ENCODE measurements at places on chromosomes 2 and 18. TPM values are rescaled to one million over a fixed set of nuclear protein-coding genes. Genes with fewer than 3 reads are reported as not detected.

The PPP1R7 gene
- 87.2 TPM for total RNA-seq

The STARD6 gene
- total RNA-seq, result not detected

- no peaks in the 10 kb centered on the region for H3K27me3 ChIP-seq
- no peak for DNase-seq
- H3K4me1 ChIP-seq, result no peaks in the 10 kb centered on the region
- no peak overlapping the region for H3K27ac ChIP-seq
- H3K4me3 ChIP-seq, result no peak overlapping the region
These were observed 345.9 kb upstream of the HS6ST1 start for GRCh38 chr2:128664499-128664971.

- H3K4me1 ChIP-seq, result no peaks in the 10 kb centered on the region
- peak; percentile 75 for DNase-seq
- H3K27me3 ChIP-seq, result peaks cover 3% of the 10 kb centered on the region
- no peaks in the 10 kb centered on the region for H3K36me3 ChIP-seq
These were observed 60.0 kb upstream of the ALK start for GRCh38 chr2:29981402-29981801.

DNA sequence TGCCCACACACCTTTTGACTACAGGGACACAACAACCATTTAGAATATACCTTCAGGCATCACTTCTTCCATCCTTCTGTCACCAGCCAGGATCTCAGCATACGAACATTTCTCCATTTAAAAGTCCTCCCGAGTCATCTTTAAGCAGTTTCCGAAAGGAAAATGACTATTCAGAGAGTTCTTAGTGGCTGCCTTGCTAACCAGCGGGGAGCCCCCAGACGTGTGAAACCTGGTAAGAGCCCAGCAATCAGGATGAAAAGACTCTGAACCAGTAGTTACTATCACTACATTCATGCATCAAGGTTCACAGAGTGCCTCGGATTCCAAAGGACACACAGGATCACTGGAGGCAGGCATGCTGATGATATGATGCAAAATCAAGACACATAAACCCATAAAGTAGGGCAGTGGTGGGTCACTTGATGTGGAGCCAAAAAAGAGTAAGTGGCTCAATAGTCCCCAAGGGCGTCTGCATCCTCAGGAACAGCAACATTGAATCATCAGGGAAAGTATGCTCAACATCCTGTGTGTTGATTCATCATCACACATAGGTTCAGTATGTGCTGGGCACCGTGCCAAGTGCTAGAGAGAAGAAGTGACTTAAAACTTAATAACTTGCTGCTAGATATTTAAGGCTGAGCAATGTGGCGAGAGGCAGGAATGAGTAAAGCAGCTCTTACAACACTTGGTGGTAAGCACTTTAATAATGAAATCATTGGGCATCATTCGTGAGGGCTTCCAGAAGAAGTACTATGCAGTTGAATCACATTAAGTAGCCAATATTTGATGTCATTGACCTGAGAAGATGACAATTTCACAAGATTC lies 4.4 kb downstream of the CCL20 start:
- no peak overlapping the region for H3K4me3 ChIP-seq
- H3K27ac ChIP-seq, result no peak overlapping the region
- no peaks in the 10 kb centered on the region for H3K36me3 ChIP-seq
- peaks cover 5% of the 10 kb centered on the region for H3K4me1 ChIP-seq
- no peaks in the 10 kb centered on the region for H3K27me3 ChIP-seq
- no peak for DNase-seq

GRCh38 chr2:69830045-69830905 lies 815 bp downstream of the GMCL1 start:
- no peaks in the 10 kb centered on the region for H3K27me3 ChIP-seq
- no peaks in the 10 kb centered on the region for H3K36me3 ChIP-seq
- peaks cover 22% of the 10 kb centered on the region for H3K4me1 ChIP-seq
- peak overlapping the region; percentile 99 for H3K4me3 ChIP-seq

The UPP2 gene
- not detected for total RNA-seq

The SERPINB4 gene
- not detected for total RNA-seq

DNA sequence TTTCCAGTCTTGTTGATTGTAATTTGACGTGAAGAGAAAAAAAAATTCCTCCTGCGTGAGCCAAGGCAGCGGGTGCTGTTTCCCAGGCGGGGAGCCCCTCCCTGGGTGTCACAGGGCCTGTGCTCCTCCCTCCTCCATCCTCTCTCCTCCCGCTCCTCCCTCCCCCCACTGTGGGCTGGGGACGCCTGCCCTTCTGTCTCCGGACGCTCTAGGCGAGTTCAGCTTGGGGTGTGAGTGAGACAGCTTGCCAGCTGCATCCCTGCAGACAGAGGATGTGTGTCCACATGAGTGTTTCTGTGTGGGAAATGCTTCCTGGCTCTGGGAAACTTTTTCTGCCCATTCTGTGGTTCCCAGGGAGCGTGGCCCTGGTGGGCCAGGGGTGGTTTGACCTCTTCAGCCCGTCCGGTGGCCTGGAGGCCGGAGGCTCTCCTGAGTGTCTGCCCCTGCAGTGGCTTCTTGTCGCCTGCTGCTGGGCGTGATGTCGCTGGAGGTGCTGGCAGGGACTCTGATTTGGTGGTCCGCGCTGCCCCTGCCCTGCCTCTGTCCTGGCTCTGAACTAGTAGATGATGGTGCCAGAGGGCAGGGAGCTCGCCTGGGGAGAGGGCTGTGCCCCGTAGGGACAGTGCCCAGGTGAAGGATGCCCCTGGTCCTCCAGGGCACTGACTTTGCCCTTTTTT lies 96.4 kb downstream of the USP40 start:
- DNase-seq, result no peak
- H3K27me3 ChIP-seq, result no peaks in the 10 kb centered on the region
- H3K36me3 ChIP-seq, result peaks cover 25% of the 10 kb centered on the region
- H3K27ac ChIP-seq, result peak overlapping the region; percentile 39

- no peaks in the 10 kb centered on the region for H3K27me3 ChIP-seq
- H3K4me3 ChIP-seq, result no peak overlapping the region
- no peaks in the 10 kb centered on the region for H3K4me1 ChIP-seq
- no peak for DNase-seq
These were observed 233.5 kb downstream of the TGIF1 start for GRCh38 chr18:3683483-3683882.

- H3K27me3 ChIP-seq, result peaks cover 12% of the 10 kb centered on the region
- H3K4me1 ChIP-seq, result peaks cover 85% of the 10 kb centered on the region
- H3K27ac ChIP-seq, result peak overlapping the region; percentile 94
These were observed 4.2 kb downstream of the IRS1 start for GRCh38 chr2:226795281-226796011.

The G6PC2 gene
- not detected for total RNA-seq

Data from esophagus muscularis mucosa (tissue), 4 donors.